Kidney glomerular epithelial cell (primary cell): ENCODE measurements at places on chromosomes 7 and 10.

- no peak for DNase-seq
Measured at GRCh38 chr7:29636009-29636351, 72.3 kb downstream of the PRR15 start.

- no peak for DNase-seq
Measured at GRCh38 chr7:51108134-51108533, 208.5 kb downstream of the COBL start.

DNA sequence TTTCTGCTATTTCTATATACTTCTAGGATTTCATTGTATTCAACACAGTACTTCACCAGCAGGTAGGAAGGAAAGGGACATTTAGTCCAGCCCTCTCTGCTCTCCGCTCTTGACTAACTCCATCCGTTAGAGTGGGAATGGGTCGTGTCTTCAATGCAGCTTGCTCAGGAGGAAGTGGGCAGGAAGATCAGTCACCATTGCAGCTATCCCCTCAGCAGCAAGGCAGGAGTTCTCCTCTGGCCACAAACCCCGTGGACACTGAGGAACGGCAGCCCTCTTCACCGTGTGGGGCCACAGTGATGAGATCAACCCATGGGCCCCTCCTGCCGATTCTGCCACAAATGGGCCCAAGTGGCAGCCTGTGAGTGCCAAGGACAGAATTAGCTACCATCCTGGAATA lies 30.2 kb upstream of the IKZF1 start:
- DNase-seq, result no peak

GRCh38 chr10:71236286-71236685 lies 23.9 kb downstream of the UNC5B start:
- no peak for DNase-seq

DNA sequence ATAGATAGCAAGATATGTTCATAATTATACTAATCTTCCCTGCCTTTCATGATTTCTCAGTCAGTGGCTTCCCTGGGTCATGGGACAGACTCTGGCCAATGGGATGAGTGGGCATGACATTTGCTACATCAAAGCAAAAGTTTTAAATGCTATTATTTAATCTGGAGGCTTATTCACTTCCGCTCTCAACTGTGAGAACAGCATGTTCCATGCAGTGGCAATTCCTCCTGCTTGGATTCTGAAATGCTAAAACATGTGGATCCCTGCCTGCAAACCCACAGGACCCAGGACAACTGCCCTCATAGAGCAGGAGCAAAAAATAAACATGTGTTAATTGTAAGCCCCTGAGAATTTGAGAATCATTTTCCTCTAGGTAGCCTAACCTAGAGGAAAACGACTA lies 1412.4 kb upstream of the CELF2 start:
- DNase-seq, result no peak

- peak; percentile 21 for DNase-seq
Measured at GRCh38 chr7:3200504-3200903, 100.5 kb upstream of the SDK1 start.

GRCh38 chr7:2116989-2117591 lies 115.7 kb downstream of the MAD1L1 start:
- no peak for DNase-seq

DNA sequence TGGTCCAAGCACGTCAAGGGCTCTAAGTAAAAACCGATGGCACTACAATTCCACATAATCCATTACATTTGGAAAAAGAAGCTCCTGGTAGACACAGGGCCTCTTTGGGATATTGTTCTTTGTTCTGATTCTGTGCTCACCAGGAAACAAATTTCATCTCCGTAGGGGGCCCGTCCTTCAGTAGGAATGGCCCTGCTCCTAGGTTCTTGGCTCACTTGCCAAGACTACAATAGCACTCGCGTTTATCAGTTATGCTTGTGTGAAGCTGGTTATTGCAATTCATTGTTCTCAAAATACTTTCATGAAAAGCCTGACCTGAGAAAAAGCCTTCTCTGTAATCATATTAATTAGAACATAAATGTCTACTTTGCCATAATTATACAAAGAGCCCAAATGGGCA lies 10.3 kb upstream of the ZC3HAV1L start:
- DNase-seq, result no peak

- DNase-seq, result no peak
Measured at GRCh38 chr7:106755641-106756040, 94.7 kb upstream of the CCDC71L start.

GRCh38 chr7:104900525-104901239 lies 113.3 kb upstream of the KMT2E start:
- DNase-seq, result no peak

DNA sequence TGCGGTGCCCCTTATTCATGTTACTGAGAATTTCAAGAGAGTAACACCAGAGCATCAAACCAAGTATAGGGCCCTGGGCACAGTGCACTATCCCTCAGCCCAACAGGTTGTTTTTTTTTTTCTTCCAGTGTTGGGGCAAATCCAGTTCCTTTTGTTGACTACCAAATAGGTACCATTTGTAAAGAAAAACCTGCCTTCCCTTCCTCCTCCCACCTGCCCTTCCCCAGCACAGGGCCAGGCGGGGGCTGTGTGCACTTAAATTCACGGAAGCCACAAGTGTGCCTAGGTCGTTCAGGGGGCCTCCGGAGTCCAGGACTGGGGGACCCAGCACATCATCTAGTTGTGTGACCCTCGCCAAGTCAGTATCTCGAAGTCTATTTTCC lies 595 bp upstream of the SFXN4 start:
- DNase-seq, result no peak

- DNase-seq, result no peak
Measured at GRCh38 chr10:35124540-35124939, 2.1 kb upstream of the CREM start.

DNA sequence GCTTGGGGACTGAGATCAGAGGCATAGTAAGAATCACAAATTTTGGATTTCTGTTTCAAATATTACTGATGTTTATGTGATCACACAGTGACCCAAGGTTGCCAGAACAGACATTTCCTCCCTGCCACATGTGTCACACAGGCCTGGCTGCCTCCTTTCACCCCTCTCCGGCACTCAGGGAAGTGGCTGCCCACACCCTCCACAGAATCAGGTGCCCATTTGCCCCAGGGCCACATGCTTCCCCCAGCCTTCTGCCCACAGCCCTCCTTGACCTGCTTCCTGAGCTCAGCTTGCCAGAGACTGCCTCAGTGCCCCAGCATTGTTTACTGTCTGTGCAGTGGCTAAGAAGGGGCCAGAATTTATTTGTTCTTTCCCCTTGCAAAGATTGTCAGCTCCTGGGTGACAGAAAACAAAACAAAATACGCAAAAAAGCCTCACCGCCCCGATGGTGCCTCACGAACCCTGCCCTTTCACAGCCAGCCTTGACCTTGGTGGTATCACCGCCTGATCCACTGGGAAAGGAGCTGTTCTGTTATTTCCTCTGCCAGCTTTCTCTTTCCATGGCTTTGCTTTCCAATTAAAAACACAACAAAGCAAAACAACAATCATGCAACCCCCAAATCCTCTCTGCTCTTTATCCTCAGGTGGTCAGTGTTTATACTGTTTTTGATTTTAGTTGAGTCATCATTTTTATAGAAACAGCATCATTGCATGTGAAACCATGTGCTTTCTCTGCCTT lies 52.8 kb downstream of the CHN2 start:
- DNase-seq, result no peak

GRCh38 chr7:17339139-17339538 lies 40.7 kb downstream of the AHR start:
- DNase-seq, result no peak

- no peak for DNase-seq
Measured at GRCh38 chr10:4384245-4384644, 441.8 kb upstream of the AKR1E2 start.

GRCh38 chr10:119153661-119154060 lies 11.9 kb downstream of the SFXN4 start:
- no peak for DNase-seq

DNA sequence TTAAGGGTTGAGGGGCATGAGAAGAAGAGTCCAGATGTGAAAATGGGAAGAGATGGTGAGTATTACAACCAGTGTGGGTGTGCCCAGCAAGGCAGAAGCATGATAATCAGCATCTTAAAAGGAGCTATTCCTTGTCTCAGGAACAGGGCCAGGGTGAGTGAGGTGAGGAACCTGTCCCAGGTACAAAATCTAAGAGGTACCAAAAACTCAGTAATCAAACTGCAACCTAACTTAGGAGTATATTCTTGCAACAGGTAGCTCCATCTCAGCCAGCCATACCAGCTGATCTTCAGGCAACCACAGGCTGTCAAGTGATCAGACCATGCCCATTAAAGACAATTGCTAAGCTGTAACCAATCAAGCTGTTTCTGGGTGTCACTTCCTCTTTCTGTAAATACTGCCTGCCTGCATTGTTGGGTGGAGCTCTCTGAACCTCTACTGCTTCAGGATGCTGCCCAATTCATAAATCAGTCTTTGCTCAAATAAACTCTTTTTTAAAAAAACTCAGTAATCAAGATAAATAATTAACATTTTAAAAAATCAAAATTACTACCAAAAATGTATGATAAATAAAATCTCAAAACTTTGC lies 7.4 kb downstream of the KEL start:
- no peak for DNase-seq

GRCh38 chr7:82810558-82811259 lies 352.0 kb downstream of the PCLO start:
- peak; percentile 66 for DNase-seq

DNA sequence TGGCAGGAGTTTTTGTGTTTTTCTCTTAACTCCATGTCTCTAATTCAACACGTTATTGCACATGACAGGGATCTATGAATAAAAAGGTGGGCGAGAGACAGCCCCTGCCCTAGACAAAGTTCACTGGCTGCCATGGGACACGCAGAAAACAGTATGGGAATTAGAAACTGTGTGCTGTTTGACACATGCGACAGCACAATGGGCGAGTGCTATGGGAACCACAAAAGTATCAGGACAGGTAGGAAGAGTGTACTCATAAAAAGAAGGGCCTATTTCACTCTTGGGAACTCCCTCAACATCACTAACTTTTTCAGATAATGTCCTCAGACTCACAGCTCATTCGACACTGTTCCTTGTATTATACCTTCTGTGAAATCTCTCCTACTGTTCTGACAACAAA lies 45.7 kb downstream of the MINDY3 start:
- no peak for DNase-seq

DNA sequence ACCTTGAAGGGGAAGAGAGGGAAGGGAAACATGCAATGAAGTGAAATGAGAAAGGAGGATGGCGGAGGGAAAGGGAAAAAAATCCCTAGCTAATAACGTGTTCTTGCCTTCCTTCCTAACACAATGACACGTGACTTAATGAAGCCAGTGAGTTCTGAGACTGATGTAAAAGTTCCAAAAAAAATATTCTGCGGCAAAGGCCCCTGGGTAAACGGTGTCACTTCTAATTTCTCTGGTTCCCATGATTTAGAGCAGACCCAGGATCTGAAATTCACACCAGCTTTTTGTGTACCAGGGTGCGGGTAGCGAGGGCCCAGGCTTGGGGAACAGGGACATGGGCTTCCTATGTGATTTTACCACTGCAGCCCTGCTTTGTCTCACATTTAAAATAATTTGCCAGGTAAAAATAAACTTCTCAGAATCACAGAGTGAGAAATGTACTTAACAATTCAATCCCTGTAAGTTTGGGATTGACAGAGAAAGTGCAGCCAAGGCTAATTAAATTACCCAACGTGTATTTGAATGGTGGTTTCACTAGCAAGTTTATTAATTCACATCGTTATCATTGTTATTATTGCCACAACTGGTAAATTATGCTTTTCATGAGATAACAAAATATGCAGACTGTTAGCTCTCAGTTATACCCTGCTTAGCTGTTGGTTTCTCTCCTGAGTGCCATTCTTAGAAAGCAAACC lies 182.4 kb downstream of the SEM1 start:
- no peak for DNase-seq

- DNase-seq, result no peak
Measured at GRCh38 chr7:110852156-110852940, 238.6 kb upstream of the LRRN3 start.

- no peak for DNase-seq
Measured at GRCh38 chr7:98500764-98501163, 99.9 kb upstream of the BAIAP2L1 start.

GRCh38 chr10:120805014-120805812 lies 45.9 kb upstream of the WDR11 start:
- no peak for DNase-seq

GRCh38 chr10:34737772-34738169 lies 77.3 kb downstream of the PARD3 start:
- no peak for DNase-seq

GRCh38 chr10:49737474-49738201 lies 24.5 kb downstream of the OGDHL start:
- no peak for DNase-seq

DNA sequence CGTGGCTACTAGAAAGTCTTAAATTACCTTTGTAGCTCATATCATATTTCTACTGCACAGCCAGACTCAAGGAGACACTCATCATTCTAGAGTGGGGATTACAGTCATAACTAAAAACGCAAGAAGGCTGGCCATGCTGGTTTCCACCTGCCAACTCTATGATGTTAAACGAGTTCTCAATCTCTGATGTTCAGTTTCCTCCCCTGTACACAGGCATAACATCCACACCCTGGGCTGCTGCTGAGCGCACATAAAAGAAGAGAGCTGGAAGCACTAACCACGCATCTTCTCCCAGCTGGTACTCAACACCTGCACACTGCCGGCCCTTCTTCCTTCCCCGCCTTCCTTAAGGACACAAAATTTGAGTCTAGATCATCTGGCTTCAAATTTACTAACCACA lies 60.5 kb downstream of the SORBS1 start:
- DNase-seq, result no peak

- no peak for DNase-seq
Measured at GRCh38 chr7:40162516-40162915, 27.7 kb downstream of the SUGCT start.

GRCh38 chr7:30322271-30323005 lies 38.0 kb downstream of the ZNRF2 start:
- no peak for DNase-seq

DNA sequence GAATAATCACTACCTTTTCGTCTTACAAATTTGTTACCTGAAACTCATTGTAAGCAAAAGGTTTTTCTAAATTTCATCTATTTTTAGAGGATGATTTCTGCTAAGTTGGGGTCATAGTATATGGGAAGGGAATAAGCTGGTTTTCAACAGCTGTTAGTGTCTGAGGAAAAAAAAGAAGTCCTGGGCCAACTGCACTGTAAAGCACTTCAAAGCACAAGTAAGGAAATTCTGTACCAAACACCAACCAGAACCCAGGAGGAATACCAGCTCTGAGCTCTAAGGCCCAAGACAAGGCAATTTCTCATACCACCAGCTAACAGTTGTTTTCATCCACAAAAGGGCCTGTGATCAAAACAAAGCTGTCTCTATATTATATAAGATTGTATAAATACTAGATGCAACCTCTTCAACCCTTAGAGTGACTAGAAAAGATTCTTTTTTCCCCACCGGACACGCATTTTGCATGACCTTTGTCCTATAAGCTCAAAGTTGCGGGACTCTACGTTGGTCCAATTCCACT lies 6.1 kb upstream of the MEOX2 start:
- DNase-seq, result no peak
